Activated CD8-positive, alpha-beta T cell treated with anti-CD3 and anti-CD28 coated beads for 36 hours (primary cell): ENCODE measurements at places on chromosomes 2 and 18. TPM values are rescaled to one million over a fixed set of nuclear protein-coding genes. Genes with fewer than 3 reads are reported as not detected.

RAB6D gene
- total RNA-seq = not detected

ONECUT2 gene
- not detected for total RNA-seq

SERPINB10 gene
- total RNA-seq = not detected

DNA sequence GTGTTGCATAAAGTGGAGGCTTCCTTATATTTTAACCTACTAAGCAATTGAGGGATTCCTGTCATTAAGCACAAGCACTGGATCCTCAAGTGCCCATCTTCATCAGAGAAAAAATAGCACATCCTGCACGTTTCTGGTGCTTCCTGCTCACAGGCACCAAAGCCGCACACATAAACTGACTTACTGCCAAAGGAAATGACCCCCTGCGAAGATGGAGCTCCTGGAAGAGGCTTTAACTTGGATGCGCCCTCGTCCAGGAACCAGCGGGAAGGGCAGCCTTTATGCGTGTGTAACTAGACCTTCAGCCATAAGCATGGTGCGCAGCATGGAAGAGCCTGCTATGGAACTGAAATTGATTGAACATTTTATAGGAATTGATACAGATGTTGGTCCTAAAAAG, 188.7 kb downstream of the FTCDNL1 start:
- no peak for DNase-seq

GRCh38 chr18:58823412-58823811, 41.3 kb upstream of the ZNF532 start:
- no peak for DNase-seq

LHCGR gene
- not detected for total RNA-seq

DNA sequence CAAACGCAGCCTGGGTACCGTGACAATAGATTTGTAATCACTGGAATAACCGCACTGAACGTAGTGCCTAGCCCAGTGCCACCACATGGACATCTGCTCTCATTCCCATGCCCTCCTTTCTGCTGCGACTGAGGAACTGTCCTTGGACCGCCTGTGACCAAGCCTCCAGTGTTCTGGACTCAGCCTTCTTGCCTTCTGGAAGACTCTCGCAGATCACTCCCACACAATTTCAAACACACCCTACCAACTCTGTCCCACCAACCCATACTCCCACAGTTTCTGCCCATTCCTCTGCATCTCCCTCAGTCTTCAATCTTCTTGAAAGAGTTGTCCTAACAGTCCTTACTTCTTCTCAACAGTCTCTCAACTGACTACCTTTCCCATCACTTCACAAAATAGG, 2.1 kb downstream of the RNF149 start:
- peak; percentile 30 for DNase-seq

DNA sequence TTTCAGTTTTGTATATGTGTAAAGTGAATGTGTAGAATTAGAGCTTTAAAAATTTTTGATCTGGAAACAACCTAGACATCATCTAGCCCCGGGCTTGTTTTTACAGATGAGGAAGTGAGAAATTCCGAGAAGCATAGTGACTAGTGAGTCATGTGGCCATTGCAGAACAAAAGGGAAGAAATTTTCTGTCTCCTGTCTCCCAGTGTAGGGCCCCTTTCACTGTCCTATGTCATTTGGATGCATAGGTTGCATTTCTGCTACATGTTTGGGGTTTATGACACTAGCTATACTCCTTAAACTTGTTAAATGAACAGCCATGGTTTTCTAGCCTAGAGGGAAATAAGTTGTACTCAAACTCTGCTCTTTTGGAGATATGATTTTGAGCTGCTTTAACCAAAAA, 84.6 kb downstream of the PLCL1 start:
- peak; percentile 51 for DNase-seq

CD226 gene
- 41.7 TPM for total RNA-seq

- DNase-seq = no peak
Observed at GRCh38 chr2:142175813-142176338, 45.1 kb upstream of the LRP1B start.

DARS1 gene
- 211 TPM for total RNA-seq

TNFAIP6 gene
- not detected for total RNA-seq

DNA sequence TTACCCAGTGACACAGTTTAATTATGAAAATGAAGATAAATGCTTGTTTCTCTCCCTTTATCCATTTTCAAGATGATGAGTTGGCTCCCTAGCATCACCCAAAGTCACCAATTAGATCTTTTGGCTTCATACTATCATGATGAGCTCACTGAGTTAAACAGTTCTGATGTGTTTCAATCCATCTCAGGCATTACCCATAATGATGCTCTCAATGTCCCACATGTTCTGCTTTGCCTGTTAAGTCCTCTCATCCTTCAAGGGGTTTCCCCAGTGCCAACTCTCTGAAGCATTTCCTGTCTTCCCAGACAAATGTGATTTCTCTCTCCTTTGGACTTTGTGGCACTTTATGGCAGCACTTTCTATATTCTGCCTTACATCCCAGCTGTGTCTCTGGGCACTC, 92.6 kb downstream of the EPB41L3 start:
- DNase-seq = no peak

DNA sequence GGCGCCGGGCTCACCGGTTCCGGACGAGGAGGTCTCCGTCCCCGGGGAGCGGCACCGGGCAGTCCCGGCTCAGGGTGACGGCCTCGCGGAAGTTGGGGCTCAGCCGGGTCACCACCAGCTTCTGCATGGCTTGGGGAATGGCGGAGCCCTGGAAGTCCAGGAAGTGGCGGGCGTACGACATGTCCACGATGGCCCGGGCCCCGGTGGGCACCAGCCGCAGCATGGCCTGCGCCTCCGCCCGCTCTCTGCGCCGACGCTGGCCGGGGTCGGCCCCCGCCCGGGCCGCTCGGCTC, 157 bp downstream of the PTGR3 start:
- DNase-seq = no peak

DNA sequence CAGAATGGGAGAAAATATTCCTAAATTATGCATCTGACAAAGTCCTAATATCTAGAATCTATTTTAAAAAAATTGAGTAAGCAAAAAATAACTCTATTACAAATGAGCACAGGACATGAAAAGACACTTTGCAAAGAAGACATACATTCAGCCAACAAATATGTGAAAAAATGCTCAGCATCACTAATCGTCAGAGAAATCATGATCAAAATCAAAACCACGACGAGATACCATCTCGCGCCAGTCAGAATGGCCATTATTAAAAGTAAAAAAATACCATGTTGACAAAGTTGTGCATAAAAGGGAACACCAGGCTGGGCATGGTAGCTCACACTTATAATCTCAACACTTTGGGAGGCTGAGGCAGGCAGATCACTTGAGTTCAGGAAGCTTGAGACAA, 63.5 kb downstream of the EVA1A start:
- DNase-seq = no peak

MROH2A gene
- total RNA-seq = not detected

C2orf80 gene
- not detected for total RNA-seq

GRCh38 chr2:42337356-42337820, 23.6 kb downstream of the COX7A2L start:
- no peak for DNase-seq

ACADL gene
- not detected for total RNA-seq

DNA sequence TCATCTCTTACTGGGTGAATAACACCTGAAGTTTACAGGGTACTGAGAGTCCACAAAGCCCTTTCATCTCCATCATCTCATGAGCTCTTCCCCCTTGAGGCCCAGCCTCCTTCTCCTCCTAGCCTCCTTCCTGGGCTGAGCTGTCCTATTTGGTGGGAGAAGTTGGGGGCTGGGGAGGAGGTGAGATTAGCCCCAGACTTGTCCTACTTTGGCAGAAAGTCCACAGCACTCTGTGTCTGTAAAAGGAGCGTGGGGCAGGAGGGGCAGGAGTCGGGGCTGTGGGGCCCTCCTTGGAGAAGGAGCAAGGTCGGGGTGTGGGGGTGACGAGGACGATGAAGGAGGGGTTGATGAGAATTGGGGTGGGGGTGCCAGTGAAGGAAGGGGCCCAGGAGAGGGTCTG, 10.0 kb upstream of the DES start:
- no peak for DNase-seq

FEV gene
- not detected for total RNA-seq

CYBRD1 gene
- 0.79 TPM for total RNA-seq

DNA sequence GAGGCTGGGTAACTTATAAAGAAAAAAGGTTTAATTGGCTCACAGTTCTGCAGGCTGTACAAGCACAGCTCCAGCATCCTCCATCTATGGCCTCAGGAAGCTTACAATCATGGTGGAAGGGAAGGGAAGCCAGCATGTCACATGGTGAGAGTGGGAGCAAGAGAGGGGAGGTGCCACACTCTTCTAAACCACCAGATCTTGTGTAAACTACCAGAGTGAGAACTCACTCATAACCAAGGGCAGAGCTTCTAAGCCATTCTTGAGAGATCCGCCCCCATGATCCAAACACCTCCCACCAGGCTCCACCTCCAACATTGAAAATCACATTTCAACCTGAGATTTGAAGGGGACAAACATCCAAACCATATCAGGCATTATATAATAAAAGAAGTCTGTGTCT, 121.6 kb upstream of the CDC42EP3 start:
- no peak for DNase-seq

DNA sequence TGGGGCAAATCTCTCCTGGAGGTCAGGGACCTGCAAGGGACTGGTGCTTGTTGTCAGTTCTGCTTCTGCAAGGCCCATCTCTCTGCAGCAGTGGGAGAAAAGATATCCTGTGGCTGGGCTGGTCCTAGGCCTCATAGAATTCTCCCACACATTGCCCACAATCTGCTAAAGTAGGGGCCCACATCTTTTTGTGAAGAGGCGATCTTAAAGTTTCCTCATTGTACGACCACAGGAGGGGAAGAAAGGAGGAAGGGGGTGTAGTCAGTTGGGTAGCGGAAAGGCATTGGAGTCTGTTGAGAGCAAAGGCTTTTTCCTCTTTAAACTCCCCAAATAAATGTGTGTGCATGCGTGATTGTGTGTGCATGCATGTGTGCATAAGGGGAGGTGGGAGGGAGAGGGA, 145.3 kb downstream of the SLC4A3 start:
- DNase-seq = no peak

DNA sequence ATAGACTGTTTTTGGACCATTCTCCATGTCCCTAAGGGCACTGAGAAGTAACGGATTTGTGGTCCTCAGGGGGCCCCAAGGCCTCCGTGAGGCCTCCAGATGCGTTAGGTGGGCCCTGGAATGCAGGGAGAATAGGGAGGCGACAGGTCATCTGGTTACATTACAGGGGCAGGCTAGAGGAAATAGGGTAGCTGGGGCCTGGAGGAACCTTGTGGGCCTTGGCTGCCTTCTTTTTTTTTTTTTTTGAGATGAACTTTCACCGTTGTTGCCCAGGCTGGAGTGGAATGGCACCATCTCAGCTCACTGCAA, 28.9 kb downstream of the ZFP36L2 start:
- DNase-seq = no peak

CFAP221 gene
- not detected for total RNA-seq

GRCh38 chr2:134527381-134527780, 191.4 kb downstream of the TMEM163 start:
- DNase-seq = no peak

GRCh38 chr18:21321711-21322110, 79.7 kb downstream of the GREB1L start:
- DNase-seq = no peak

DNA sequence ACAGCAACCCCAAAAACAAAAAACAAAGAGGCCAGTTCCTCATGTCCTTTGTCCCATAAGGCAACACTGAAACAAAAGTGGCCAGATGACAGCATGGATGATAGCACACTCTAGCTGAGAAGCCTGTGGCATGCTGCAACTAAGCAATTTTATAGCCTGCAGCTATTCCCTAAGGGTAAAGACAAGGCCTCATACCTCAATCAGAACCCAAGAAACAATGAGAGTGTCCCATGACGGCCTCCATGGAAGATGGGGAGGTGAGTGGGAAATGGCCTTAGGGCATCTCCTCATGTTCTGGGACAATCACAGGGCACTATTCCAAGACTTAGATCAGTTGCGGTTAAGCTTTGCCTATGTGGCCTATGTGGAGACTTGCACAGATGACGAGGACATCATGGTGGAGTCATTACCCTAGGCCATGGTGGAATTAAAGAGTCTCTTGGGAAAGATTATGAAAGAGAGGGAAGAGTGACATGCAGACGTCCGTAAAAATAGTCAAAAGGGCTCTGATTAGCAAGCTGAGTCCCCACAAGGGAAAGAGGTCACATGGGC, 103.1 kb downstream of the INO80D start:
- DNase-seq = no peak

GRCh38 chr2:148901142-148901541, 26.1 kb downstream of the KIF5C start:
- DNase-seq = no peak

DNA sequence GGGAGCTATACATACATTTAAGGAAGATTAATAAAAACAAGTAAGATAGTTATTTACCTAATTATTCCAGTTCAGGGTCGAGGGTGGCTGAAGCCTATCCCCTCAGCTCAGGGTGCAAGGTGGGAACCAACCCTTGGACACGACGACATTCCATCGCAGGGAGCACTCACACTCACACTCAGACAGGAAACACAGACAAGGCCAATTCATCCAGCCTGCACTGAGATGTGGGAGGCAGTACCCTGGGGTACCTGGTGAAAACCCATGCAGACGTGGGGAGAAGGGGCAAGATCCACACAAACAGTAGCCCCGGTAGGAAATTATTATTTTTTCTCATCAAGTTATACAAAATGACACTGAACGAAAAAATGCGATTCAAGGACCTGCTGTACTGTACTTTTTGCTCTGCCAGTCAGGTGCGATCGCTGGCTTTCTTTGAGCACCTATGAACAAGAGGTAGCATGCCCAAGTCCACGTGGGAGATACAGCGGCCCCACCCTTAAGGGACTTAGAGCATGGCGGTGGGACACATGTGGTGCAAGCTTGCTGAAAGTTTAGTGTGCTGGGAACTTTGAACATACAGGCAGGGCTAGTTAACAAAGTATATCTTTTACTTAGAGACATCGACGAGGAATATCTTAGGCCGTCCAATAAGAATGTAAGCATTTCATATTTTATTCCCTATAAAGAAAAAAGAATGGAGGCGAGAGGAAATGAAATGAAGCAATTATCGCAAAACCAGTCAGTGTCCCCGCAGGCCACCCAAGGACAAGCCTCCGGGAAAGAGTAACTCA, 624 bp downstream of the METTL8 start:
- peak; percentile 77 for DNase-seq

GRCh38 chr18:35662293-35663062, 80.9 kb downstream of the GALNT1 start:
- no peak for DNase-seq
